ENCODE measurements at places on chromosomes 16 and 17.

DNA sequence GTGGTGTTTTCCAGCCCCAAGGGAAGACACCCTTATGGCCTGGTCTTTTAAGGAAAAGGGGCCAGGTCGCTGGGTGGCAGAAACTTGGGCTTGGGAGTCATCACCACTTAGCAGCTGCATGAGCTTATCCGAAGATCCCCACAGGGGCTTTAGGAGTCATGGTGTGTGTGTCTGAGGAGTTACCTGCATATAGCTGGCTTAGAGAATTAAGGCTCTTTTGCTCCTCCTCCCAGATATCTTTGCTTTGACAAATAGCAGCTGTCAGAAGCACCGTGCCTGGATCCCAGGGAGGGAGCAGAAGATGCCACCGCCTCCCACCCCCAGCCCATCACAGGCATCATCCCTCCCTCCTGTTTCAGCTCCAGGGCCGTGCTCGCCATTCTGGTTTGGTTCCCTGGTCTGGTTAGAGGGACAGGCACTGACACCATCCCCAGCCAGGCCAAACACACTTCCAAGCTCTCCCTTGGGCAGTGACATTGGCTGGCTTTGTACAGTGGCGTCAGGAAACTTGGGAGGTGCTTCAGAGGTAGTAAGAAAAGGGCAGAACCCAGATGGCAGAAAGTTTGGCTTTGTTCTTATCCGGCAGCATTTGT, 17.4 kb downstream of the LDHD start:
- no peak for DNase-seq

DNA sequence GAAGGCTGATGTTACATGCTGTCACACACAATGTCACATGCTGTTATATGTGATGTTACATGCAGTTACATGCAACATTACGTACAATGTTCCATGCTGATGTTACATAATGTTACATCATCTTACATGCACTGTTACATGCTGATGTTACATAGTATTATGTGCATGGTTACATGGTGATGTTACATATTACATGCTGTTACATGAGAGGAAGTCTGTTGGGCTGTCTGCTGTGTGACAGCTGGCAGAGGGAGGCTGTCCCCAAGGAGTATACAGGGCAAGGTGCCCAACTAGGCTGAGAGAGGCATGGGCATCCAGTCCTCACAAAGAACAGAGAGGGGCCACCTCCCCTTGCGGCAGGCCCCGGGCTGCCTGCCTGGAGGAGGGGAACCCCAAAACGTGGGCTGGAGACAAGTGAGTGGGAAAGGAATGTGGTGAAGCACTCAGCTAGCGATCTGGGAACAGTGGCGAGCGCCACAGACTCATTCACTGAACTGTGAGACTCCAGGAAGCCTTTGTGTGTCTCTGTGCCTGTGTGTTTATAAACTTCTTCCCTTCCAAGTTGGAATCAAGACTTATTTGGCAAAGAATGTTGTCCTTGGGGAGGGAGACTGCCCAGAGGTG, 30.6 kb downstream of the TMEM92 start:
- no peak for DNase-seq

- no peak for DNase-seq
Measured at GRCh38 chr17:11330826-11331225, 89.8 kb downstream of the SHISA6 start.

GRCh38 chr17:62566996-62567578, 60.4 kb upstream of the MRC2 start:
- DNase-seq: no peak
